Karpas-422 (cell line): ENCODE measurements at places on chromosomes 11 and 22.

DNA sequence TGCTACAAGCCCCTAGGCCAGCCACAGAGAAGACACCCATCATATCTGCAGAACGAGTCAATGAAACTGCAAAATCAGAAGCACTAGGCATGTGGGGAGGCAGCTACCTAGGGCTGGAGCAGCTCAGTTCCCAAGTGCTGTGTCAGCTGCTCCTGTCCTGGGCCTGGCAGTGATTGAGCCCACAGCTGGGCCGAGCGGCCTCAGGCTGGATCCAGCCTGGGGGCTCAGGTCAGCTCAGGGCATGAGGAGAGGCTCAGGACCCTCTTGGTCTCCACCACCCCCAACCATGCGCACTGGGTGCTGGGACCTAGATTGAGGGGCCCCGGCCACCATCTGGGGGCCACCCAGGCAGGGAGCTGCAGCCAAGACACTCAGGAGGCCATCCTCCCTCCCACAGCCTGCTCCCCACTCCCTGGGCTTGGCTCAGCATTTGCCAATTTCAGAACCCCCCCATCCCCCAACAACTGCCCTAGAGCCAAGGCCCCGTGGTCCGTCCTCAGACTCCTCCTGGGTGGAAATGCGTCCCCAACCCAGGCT is 2.4 kb upstream of the TNNT3 start:
- no peak for DNase-seq

DNA sequence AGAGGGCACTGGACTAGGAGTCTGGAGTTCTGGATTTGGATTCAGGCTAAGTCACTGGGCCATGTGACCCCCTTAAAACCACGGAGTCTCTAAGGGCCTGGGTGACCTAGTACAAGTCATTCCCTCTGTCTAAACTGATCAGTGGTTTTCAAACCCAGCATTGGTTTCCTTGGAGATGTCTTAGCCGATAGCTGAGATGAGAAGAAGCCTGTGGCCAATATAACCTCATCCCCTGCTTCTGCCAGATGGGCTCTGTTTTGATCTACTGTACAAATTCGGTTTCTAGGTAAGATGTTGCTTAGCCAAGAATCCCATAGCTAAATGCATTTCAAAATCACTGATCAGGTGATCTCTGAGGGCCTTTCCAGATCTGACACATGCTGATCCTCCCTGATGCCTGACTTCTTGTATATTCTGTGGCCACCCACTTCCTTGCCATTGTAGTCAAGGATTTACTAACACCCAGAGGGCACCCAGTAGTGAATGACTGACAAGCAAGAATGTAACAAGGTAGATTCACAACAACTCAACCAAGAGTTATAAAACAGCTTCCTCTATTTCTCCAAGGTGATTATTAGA is 53.1 kb downstream of the GALNT18 start:
- DNase-seq: no peak

DNA sequence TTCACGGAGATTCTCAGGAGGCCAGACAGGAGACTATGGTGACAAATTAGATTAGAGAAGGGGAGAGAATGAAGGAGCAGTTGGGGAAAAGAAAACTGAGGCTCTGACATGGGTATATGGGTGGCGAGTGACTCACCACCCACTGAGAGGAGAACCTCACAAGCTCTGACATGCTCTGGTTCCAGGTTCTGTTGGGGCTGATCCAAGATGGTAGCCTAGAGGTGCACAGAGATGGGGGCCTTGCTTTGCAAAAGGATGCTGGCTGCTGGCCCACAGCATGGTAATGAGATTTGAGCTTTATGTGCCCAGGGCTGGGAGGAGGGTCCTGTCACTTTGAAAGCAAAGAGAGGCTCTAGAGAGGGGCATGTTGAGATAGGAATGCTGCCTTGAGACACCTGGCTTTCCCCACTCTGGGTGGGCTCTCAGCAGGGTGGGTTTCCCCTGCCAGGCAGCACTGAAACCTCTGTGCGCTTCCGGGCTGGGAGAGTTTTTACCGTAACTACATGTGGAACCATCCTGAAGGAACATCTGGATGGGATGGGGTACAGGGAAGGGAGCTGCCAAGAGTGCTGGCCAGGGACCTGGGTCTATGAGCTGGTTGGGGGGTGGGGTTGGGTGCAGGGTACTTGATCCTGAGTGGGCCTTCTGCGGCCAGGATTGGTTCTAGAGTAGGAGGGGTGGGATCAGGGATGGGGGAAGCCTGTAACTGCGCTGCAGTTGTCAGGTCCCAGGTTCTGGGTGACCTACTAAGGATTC is 1.2 kb upstream of the GRK2 start:
- DNase-seq: no peak

DNA sequence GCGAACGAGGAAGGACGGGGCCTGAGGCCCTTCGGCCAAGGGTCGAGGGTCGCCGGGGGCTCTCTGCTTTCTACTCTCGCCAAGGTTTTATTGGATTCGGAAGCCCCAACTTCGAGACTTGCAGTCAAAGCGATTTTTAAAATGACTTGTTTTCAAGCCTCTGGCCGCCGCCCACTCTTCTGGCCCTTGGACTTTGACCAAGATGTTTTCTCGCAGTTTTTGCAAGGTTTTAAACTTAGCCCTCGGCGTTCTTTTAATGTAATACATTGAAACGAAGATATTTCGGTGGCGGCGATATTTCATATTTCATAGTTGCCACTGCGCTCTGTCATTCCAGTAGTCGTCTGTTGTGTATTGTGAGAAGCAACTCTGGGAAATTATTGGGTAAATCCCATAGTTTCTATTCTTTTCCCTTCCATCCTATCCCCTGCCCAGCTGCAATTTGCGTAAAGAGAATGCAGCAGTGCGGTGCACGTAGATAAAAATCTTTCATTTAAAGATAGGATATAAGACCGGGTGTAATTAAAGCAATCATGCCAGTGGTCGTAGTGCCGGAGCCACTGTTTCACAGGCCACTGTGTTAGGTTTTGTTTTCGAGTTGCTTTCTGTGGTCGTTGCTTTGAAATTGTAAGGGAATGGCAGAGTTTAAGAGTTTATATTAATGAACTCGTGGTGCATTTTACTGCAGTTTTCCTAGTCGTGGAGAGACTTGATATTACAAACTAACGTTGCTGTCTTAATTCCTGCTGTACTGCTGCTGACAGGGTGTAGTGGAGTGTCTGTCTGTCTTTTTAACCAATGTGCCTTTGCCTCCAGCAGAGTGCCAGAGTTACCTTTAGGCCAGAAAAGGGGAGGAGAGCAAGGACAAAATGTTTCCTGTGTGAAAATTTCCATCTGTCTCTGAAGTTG is 702 bp downstream of the BIRC2 start:
- peak; percentile 88 for DNase-seq

- peak; percentile 83 for DNase-seq
Measured at GRCh38 chr22:30605449-30606110, 1.4 kb upstream of the TCN2 start.

- DNase-seq: no peak
Measured at GRCh38 chr11:31643857-31644256, 134.3 kb downstream of the ELP4 start.

DNA sequence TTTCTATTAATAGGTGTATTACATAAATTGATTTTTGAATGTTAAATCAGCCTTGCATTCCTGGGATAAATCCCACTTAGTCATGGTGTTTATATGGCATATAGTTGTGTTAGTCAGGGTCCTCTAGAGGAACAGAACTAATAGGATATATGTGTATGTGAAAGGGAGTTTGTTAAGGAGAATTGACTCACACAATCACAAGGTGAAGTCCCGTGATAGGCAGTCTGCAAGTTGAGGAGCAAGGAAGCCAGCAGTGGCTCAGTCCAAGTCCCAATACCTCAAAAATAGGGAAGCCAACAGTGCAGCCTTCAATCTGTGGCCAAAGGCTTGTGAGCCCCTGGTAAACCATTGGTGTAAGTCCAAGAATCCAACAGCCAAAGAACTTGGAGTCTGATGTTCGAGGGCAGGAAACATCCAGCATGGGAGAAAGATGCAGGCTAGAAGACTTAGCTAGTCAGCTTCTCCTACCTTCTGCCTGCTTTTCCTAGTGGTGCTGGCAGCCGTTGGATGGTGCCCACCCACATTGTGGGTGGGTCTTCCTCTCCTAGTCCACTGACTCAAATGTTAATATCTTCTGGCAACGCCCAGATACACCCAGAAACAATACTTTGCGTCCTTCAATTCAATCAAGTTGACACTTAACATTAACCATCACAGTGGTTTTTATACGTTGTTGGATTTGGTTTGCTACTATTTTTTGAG is 12.9 kb downstream of the SFI1 start:
- DNase-seq: no peak

GRCh38 chr22:32583921-32584335 is 109.3 kb downstream of the FBXO7 start:
- no peak for DNase-seq

DNA sequence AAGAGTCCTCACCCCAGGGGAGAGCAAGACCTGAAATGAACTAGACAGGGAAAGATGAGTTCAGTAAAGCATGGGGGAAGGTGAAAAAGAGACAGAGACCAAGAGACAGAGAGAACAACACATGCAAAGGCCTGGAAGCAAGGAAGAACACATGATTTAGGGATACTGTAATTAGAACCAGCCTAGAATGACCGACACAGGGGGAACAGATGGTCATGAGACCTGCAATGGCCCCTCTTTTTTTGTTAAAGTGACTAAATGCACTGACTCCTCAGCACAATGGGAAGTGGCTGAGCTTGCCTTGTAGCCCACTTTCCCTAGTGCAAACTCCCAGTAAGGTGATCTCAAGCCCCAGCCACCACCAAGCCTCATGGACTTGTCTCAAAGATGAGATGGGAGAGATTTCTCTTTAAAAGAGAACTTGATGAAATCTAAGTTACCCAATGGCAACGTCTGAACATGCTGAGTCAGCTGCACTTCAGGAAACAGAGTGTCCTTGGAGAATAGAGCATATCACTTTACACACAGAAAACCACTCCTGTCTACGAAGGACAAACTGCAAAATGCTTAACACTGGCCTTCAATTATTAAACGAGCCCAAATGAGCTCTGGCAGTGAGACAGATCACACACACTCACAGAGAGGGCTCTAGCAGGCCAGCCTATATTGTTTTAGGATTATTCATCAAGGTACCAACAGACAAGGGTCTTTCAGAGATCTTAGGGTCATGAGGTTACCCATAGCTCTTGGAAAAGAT is 91.0 kb downstream of the SERGEF start:
- no peak for DNase-seq

- no peak for DNase-seq
Measured at GRCh38 chr22:19885841-19886592, 31.3 kb upstream of the GNB1L start.

DNA sequence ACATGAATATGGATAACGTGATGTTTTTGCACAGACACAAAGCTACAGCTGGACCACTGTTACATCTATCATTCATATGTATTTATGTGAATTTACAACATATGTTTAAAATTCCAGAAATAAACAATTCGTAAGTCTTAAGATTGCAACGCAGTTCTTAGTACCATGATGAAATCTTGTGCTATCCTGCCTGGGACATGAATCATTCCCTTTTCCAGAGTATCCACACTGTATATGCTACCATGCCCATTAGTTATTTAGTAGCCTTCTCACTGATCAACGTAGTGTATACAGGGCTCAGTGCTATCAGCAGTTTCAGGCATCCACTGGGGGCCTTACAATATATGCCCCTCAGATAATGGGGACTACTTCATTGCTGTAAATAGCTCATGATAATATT is 4.3 kb downstream of the ATL3 start:
- DNase-seq: no peak

GRCh38 chr11:75237050-75237449 is 3.5 kb upstream of the TPBGL start:
- no peak for DNase-seq

GRCh38 chr11:112608509-112608908 is 347.8 kb upstream of the PLET1 start:
- DNase-seq: no peak

GRCh38 chr11:34185926-34186841 is 80.8 kb downstream of the NAT10 start:
- DNase-seq: no peak

DNA sequence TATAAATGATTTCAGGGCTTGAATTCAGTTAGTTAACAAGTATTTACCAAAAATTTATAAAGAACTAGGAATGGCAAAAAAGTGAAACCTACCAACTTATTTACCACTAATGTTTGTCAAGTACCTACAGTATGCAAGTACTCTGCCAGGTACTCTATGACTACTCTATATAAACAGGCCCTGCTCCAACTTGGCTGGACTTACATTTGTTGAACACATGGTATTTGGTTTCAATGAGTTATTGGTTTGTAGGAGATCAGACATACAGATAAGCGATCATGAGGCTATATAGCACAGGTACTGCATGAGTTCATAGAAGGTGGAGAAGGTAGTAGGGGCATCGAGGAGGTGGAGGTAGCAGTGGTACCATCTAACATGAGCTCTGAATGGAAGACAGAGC is 159.9 kb upstream of the PDGFD start:
- DNase-seq: no peak

GRCh38 chr22:22769434-22770279 is 118.0 kb upstream of the IGLL5 start:
- DNase-seq: no peak

DNA sequence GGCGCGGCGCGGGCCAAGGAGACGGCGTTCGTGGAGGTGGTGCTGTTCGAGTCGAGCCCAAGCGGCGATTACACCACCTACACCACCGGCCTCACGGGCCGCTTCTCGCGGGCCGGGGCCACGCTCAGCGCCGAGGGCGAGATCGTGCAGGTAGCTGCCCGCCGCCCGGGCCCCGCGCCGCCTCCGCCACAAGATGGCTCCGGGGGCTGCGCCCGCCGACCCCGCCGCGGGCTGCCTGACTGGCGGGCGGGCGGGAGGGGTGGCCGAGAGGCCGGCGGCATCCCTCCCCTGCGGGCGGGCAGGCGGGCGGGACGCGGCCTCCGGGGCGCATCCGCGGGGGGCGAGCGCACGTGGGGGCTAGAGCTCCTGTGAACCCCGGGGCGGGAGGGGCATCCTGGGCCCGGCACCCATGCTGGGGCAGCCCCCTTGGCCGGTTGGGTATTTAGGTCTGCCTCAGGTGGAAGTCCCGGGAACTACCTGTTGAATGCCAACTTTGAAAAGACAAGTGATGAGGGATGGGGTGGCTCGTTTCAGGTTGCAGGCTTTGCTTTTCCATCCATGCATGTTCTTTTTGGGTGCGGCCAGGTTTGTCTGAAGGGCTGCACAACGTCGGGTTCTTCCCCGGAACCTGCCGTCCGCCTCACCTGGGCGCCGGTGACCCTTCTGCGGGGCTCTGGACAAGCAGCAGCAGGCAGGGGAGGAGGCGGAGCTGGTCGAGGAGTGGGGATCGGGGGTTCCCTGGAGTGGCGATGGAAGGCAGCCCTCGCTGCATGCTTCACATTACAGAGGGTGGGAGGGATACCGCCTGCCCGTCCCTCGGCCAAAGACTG is 760 bp downstream of the ZNRF3 start:
- no peak for DNase-seq

DNA sequence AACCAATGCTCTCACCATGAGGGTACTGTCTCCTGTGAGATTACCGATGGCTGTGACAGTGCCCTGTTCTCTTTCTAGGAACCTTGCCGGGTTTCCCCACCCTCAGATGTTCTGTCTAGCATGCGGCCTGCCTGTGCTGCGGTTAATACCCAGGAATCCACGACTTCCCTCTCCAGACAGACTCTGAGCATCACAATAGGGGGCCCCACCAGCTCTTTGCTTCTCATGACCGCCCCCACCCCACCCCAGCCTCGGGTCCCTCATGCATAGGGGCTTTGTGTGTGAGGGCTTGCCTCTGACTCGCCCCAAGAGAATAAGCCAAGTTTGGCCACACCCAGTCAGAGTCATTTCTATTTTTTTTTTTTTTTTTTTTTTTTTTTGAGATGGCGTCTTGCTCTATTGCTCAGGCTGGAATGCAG is 10.3 kb downstream of the PARVG start:
- peak; percentile 59 for DNase-seq
